GDM1 (cell line): ENCODE measurements at places on chromosomes 12 and 14.
A peak's percentile ranks its signal among the peaks of the same experiment; 100 is the strongest.

- no peak for DNase-seq
Measured at GRCh38 chr14:57526942-57527341, 33.3 kb upstream of the CCDC198 start.

- DNase-seq = no peak
Measured at GRCh38 chr14:99955826-99956455, 109.3 kb upstream of the EVL start.

- no peak for DNase-seq
Measured at GRCh38 chr12:93089805-93090569, 160.9 kb upstream of the EEA1 start.

DNA sequence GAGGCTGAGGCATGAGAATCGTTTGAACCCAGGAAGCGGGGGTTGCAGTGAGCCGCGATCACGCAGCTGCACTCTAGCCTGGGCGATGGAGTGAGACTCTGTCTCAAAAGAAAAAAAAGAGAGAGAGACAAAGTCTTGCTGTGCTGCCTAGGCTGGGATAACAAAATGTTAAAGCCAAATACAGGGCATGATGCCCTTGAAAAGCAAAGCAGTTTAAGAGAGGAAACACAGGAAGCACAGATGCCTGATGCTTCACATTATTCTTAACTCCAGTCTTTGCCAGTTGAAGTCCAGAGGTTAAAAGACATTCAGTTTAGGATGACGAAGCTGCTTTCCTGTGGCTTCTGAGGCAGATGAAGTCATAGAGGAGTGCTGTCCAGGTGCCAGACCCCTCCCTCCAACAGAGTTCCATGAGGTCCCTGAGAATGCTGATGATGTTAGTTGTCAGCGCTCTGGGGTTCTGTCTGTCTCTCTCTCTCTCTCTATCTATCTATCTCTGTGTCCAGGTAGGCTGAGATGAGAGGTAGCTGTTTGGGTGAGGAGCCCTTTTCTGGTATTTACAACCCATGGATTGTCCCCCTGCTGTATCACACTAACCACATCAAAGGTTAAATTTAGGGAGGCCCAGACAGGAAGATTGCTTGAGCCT, 4.9 kb upstream of the MRPL52 start:
- DNase-seq = peak; percentile 71

GRCh38 chr12:114512351-114512750, 106.4 kb upstream of the TBX5 start:
- no peak for DNase-seq

- no peak for DNase-seq
Measured at GRCh38 chr14:37641117-37641516, 45.7 kb downstream of the TTC6 start.

DNA sequence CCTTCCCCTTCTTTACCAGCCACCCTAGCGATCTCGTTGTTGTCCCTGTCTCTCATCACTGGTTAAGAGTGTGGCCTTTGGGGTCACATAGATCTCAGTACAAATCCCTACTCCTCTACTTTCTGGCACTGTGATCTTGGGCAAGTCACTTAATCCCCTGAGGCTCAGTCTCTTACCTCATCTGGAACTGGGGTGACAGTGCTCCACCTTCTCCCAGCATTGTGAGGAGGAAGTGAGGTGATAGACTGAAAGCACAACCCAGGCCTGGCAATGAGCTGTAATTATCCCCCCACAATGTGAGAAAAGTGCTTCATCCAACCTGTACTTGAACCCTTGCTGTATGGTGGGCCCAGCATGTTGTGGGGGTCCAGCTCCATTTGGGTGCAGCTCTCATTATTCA, 48.0 kb downstream of the IRAK3 start:
- no peak for DNase-seq

DNA sequence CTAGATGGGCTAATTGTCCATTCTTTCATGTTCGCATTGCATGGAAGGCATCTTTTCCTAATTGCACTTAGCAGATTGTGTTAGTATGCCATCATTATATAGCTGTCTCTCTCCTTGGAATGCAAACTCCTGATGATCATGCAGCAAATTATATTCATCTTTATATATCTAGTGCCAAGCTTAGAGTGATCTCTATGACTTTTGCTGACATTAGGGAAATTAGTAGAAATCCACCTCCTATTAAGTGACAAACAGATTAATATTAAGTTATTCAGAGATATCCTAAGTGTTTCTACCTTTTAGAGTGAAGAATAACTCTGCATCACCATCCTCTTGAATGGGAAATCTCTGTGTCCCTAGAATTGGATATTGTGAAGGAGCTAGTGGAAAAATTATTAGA, 185.6 kb downstream of the FOXG1 start:
- DNase-seq = no peak

DNA sequence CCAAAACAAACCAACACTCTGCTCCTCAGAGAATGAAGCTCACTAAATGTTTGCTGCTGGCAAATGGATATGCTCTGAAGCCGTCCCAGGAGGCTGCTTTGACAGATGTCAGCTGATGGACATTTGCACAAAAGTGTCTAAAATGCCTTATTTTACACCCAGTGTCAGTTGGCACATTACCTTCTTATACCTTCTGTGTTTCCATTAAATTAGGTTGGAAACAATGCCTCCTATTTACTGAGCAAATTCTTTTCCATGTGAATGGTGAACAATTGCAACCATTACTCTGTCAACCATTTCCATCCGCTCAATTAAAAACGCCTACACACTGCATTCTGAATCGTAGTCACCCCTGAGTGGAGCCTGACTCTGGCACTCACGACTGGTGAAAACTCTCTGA, 1679.9 kb upstream of the FLRT2 start:
- DNase-seq = no peak

DNA sequence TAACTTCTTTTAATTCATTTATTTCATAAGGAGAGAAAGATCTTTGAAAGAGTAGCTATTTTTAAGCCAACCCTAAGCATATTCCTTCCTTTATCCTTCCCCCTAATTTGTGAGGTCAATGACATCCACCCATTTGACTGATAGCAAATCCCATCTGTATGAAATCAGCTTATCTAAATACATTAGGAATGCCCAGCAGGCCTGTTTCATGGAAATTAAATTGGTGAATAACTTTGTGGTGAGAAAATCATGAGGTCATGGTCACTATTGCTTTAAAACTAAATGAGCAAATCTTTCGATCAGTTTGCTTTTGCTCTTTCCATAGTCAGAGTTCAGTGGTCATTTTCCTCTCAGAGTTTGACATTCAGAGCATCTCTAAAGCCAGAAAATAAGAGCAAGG, 256.6 kb downstream of the CPNE8 start:
- no peak for DNase-seq

DNA sequence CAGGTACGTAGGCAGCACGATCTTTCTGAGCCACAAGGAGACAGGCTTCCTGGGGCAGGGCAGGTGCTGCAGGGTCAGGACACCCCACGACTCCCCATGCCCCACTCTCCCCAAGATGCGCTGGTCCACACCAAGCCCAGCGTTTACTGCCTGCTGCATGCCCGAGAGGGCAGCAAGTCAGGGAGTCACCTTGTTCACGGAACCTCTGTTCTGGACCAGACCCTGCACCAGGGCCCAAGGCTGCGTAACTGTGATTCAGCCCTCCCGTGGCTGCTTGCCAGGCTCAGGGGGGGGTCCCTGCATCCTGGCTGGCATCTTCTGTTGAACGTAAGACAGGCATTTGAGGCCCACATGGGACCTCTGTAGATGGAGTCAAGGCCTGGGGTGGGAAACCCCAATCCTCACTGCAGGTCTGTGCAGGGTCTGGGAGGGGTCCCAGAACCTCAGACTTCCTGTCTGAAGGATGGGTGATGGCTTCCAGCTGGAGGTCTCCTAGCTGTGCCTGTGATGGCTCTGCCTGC, 228.6 kb upstream of the RTL1 start:
- no peak for DNase-seq

DNA sequence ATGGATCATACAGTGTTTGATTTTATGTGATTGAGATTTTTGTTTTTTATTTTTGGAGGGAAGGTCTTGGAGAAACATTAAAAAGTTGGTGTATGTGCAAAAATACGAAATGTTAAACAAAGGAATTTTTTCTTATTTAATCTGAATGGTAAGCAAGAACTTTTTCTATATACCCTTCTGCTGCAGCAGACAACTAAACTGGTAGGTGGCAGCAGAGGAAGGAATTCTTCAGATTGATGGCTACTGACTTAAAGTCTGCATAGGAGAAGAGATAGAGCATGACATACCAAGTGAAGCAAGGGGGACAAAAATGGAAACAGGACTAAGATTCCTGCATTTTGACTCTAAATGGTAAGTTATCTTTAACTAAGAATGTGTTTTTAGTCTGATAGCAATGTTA, 42.0 kb upstream of the A2ML1 start:
- DNase-seq = no peak
